ENCODE measurements at places on chromosomes 3 and 15. TPM values are rescaled to one million over a fixed set of nuclear protein-coding genes. Genes with fewer than 3 reads are reported as not detected.
A peak's percentile ranks its signal among the peaks of the same experiment; 100 is the strongest.

DNA sequence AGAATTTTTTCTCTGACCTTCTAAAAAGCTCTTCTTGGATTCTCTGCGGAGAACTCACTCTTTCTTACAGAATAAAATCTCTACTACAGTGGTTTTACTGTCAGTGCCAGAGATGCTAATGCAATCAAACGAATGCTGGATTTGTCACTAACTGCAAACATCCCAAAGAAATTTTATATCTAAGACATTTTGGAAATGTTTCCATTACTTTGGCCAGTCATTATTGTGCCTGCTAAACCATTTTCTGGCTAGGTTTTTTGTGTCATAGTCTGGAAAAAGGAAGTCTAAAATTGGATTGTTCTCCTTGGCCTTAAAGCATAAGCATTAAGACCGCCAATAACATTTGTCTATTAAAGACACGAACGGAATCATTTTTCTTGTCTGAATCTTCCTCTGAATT lies 54.0 kb downstream of the PLOD2 start:
- DNase-seq: no peak

DNA sequence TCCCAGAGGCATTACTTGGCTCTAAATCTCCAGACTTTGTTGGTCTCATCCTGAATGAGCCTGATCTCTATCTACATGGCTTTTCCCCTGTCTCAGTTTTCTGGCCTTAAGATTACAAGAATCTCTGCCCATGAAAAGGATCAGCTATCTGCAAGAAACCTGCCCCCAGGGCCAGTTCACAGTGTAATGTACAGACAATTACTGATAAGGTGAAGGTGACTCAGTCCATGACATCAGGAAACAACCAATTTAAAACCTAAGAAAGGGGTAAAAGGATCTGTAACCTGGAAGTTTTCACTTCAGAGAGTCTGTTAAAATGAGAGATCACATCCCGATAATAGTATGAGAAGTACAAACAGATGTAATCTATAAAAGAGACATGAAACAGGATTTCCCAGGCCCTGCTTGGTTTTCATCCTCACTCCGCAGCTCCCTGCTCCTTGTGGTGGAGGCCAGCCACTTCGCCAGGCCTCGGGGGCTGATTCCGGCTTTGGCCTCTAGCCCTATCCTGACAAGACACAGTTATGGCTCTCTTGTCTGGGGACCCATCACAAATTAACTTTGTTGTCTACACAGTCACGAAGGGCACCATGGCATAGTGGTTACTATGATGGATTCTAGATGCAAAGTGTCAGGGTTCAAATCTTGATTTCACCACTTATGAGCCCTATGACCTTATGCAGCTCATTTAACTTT lies 136.9 kb downstream of the THSD4 start:
- DNase-seq: no peak

GRCh38 chr15:66148187-66148586 lies 105.4 kb downstream of the MEGF11 start:
- no peak for DNase-seq

- DNase-seq: no peak
Measured at GRCh38 chr3:146386936-146387335, 82.4 kb downstream of the PLSCR2 start.

DNA sequence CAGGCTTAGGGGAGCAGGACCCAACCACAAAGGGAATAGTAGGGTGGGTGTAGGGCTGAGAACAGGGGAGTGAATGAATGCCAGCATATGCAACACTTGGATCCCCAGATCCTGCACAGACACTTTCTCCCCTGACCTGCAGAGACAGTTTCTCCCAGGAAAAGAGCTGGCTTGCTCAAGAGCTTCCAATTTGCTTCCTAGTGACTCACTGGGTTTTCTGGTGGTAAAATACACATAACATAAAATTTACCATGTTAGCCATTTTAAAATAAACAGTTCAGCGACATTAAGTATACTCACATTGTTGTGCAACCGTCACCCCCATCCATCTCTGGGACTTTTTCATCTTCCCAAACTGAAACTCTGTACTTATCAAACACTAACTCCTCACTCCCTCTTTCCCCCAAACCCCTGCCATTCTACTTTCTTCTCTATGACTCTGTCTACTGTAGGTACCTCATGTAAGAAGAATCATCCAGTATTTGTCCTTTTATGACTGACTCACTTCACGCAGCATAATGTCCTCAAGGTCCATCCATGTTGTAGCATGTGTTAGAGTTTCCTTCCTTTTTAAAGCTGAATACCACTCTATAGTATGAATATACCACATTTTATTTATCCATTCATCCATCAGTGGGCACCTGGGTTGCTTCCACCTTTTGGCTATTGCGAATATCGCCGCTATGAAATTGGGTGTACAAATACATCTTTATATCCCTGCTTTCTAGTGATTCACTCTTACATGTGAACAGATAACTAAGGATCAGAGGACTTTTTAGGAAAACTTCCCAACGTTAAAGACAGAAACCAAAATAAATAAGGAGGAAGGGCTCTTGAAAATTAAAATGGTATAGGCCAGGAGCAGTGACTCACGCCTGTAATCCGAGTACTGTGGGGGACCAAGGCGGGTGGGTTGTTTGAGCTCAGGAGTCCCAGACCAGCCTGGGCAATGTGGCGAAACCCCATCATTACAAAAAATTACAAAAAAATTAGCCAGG lies 95.6 kb upstream of the TJP1 start:
- DNase-seq: no peak

- no peak for DNase-seq
Measured at GRCh38 chr3:149382518-149382917, 5.1 kb upstream of the TM4SF1 start.

DNA sequence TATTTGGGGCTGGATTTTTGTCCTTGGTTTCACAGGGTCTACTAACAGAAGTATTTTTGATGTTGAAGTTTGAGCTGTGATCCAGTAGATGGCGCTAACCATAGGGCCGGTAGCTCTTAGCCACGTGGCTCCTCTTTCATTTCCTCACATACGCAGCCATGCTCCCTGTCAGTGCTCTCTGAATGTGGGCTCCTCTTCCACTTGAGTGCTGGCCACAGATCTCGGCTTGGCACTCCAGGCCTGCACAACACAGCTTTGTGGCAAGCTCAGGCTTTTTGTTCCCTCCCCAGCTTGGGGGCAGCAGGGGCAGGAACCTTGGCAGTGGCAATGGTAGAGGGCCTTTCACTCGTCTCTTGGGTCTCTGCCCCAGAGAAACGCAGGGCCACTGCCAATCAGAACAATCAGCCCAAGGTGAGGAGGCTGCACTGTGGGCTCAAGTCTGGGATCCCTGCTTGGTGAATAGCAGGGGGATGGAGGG lies 18.6 kb upstream of the DNAAF4 start:
- peak; percentile 18 for DNase-seq

- peak; percentile 24 for DNase-seq
Measured at GRCh38 chr3:125003369-125003853, 52.4 kb downstream of the HEG1 start.

GRCh38 chr3:141677701-141678100 lies 60.4 kb upstream of the RNF7 start:
- DNase-seq: no peak

- DNase-seq: no peak
Measured at GRCh38 chr3:143956838-143957237, 14.8 kb upstream of the DIPK2A start.

- DNase-seq: no peak
Measured at GRCh38 chr15:58951388-58952007, 18.0 kb upstream of the SLTM start.

DNA sequence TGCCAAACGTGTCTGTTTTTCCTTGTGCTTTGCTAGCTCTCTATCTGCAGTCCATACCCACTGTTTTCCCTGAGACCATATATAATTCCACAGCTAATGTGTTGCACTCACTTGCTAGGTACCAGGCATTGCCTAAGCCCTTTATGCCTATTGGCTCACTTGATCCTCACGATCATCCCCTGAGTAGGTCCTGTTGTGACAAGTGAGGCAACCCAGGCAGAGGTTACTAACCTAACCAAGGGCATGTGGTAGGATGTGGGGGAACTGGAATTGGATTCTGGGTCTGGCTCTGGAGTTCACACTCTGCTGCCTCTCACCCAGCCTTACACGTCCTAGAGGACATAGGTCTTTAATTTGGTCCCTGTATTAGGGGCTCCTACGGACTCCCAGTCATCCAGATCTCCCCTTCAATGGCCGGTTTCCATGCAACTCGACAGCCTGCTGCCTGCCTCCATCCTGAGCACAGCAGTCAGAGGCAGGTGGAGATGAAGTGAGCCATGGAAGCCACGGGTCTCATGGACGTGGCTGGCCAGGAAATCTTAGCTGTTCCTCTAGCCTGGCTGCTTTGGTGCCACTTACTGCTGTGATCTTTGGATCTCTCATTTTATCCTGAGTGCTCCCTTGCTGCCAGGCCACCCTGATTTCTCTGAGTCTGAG lies 38.9 kb upstream of the MYZAP start:
- DNase-seq: no peak

- peak; percentile 4 for DNase-seq
Measured at GRCh38 chr15:62665449-62665848, 377.1 kb upstream of the TPM1 start.

GRCh38 chr3:155097009-155097349 lies 16.9 kb downstream of the MME start:
- DNase-seq: no peak

DNA sequence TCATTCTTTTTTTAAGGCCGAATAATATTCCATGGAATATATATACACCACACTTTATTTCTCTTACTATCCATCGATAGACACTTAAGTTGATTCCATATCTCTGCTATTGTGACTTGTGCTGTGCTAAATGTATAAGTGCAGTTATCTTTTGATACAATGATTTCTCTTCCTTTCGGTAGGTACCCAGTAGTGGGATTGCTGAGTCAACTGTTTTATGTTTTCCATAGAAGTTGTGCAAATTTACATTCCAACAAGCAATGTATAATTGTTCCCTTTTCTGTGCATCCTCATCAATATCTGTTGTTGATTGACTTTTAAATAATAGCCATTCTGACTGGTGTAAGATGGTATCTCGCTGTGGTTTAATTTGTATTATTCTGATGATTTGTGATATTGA lies 81.0 kb downstream of the STXBP5L start:
- DNase-seq: no peak

- no peak for DNase-seq
Measured at GRCh38 chr3:172666181-172666872, 44.5 kb downstream of the NCEH1 start.

DNA sequence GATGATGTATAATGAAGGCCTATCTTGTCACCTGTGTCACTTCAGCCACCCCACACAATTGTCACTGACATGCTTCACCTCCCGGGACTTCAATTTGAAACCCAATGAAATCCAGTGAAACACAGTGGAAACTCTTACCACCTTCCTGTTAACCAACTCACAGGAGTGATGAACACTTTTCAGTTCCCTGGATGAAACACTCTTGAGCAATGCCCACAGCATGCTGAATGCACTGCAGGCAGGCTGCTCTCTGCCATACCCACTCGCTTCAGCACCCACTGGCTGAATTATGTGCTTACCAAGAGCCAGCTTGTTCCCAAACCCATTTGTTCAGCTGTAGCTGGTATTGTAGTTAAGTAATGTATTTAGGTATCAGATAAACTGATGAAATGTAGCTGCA lies 47.0 kb downstream of the MAP2K1 start:
- no peak for DNase-seq

- no peak for DNase-seq
Measured at GRCh38 chr3:29694783-29695182, 413.9 kb downstream of the RBMS3 start.

- no peak for DNase-seq
Measured at GRCh38 chr3:144942093-144942837, 970.6 kb downstream of the DIPK2A start.

DNA sequence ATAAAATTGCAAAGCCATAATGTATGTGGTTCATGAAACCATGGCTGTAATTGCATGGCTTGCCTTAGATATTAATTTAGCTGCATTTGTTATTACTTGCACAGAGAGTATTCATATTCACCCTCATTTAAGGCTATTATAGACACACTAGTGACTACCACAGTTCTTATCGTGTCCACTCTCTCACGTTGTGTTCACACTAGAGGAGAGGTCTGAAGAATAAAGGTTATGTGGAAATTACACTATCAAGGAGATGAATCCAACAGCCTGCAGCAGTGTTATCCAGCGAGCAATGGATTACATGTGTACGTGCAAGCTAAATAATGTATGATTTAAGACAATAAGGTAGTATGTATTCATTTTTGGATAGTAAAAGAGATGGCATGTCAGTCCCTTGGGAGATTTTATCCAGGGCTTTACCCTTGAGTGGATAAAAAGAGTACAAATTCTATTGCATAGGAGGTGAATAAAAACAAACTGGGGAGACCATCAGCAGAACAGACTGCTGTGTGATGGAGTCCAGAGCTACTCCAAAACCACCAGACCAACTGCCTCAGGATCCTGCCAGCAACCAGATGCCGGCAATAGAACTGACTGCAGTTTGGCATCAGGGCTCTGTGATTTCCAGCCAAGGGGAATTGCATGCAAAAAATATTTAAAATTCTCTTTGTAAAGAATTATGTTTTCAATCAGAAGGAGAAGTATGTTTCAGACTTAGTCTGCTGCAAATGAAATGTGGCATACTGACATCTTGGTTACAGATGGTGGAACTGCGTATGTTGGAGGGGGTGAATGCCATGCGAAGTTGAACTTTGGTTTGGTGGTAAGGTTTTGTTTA lies 146.6 kb downstream of the RBMS3 start:
- no peak for DNase-seq

DNA sequence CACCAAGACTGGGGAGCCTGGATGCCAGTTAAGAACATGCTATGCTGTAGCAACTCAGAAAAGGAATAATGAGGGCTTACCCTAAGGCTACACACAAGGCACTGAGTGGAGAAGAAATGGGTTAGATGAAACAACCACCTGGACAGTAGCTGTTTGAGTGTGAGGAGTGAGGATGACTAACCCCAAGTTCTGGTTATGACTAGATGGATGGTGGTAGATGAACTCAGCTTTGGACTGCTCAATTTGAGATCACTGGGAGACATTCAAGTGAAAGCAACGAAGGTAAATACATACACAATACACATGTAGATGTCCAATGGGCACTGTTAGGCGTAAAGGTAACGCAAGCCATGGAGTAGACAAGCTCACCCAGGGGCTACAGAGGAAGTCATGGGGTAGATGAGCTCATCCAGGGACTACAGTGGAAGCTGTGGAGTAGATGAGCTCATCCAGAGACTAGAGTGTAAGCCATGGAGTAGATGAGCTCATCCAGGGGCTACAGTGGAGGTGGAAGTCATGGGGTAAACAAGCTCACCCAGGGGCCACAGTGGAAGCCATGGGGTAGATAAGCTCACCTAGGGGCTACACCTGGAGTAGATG lies 98.3 kb downstream of the ANO10 start:
- no peak for DNase-seq

SPRED1 gene
- 8.2 TPM for total RNA-seq

PLA2G4D gene
- 0.61 TPM for total RNA-seq

ALG3 gene
- 24.8 TPM for total RNA-seq

VGLL3 gene
- total RNA-seq: not detected

CLDN11 gene
- 4.2 TPM for total RNA-seq

NR1I2 gene
- total RNA-seq: not detected

FETUB gene
- not detected for total RNA-seq

SEMA5B gene
- not detected for total RNA-seq

ADGRG7 gene
- total RNA-seq: not detected

IMPG2 gene
- total RNA-seq: not detected

GPD1L gene
- 18.9 TPM for total RNA-seq
